GM23338 (cell line): ENCODE measurements at places on chromosomes 5 and 9. TPM values are rescaled to one million over a fixed set of nuclear protein-coding genes. Genes with fewer than 3 reads are reported as not detected.

Gene PCDHA4
- 9.6 and 12.5 TPM in 2 replicates for total RNA-seq

DNA sequence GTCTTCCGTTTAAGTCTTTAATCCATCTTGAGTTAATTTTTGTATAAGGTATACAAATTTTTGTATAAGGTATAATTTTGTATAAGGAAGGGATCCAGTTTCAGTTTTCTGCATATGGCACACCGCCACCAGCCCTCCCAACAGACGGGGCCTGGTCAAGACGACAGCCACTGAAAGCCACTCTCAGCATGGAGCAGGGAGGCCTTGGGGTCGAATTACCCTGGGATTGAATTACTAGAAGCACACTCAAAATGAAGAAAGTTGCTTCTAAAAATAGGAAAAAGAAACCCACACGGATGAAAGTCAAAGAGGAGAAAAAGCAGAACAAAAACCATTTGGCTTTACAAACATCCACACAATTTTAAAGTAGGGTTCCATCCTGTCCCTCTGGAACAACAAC, 586.2 kb upstream of the ADAMTS16 start:
- peak; percentile 21 for DNase-seq

GRCh38 chr9:134191455-134192209, 27.3 kb upstream of the RNU6ATAC start:
- DNase-seq, result no peak

- DNase-seq, result peak; percentile 20
These were observed 34.4 kb downstream of the DUSP1 start for GRCh38 chr5:172736508-172737135.

Gene TTLL11
- total RNA-seq, result 1.4 and 1.7 TPM in 2 replicates

Gene CMYA5
- total RNA-seq, result 0.49 and 1.2 TPM in 2 replicates

DNA sequence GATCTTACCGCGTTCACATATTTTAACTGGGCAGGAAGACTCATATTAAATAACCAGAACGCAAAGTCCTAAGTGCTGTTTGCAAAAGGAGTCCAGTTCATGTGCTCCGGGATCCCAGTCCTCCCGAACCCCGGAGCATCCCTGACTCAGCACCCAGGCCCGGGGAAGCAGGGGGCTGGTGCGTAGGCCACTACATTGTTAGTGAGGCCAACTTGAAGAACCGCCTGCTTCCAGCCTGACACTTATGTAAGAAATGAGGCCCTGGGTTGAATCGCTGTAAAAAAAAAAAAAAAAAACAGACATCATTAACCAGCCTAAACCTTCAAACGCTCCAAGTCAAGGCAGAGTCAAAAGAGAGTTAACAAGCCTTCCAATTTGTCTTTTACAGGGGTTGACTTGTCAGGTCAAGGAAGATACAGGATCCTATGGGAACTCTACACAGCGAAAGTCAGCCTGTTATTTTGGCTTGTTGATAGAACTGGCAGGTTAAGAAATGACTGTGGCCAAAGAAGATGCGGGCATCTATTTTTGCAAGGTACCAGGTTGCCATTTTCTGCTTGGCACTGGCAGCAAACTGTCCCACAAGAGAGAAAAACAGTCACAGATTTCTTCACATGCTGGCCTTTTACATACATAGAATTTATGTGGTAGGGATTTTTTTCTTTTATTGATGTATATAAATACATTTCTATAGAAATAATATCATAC, 93.3 kb downstream of the ACTL7B start:
- no peak for DNase-seq

Gene SPINK13
- total RNA-seq, result not detected in 2 replicates

DNA sequence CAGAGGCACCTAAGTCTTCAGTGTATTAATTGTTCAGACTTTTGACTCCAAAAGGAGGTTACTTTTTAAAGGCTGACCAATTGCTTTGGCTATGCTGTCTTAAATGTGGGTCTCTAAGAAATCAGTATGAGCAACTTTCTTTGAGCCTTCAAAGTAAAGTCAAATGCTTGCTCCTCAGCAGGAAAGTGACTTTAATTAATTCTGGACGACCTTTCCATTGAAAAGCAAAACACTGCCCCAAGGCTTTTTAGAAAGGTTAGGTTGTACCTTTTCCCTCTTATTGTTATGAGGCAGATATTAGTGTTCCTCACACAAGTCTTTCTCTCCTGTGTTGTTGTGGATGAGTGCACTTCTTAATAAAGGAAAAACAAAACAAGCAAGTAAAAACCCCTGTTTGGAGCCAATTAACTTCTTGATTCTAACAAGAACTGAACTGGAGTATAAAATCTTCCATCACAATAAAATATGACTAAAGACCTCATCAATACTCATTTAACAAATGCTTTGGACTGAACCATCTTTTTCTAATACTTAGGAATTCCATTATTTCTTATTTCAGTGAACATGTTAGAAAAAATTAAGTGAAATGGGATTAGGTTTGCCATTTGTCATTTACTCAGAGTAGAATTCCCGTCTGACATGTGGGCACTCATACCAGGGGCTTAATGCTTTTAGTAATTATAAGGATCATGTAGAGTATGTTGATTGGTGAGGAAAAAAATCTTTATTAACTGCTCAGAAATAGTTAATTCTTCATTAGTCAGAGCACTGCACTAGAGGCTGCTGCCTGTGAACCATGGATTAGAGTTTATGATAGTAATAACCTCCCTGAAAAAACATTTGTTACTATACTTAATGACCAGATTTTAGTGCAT, 159.1 kb upstream of the ZNF608 start:
- DNase-seq, result no peak

- DNase-seq, result no peak
These were observed 860.8 kb downstream of the PTPRD start for GRCh38 chr9:9751996-9752395.

DNA sequence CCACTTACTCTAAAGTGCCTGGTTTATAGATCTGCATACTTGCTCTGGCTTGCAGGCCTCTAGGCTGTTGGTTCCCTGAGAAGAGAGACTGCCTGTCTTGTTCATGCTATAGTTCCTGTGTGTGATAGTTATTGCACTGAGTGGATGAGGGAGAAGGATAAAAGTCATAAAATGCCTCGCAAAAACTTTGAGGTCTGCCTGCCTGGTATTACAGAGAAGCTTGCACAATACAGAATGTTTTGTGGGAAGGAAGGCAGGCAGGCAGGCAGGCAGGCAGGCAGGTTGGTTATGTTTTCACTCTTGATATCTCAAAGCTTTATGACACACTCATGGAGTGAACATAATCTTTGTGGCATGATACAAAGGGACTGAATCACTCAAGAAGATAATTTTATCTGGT, 287.1 kb downstream of the SLIT3 start:
- no peak for DNase-seq

GRCh38 chr5:1515921-1516571, 7.7 kb downstream of the LPCAT1 start:
- no peak for DNase-seq

DNA sequence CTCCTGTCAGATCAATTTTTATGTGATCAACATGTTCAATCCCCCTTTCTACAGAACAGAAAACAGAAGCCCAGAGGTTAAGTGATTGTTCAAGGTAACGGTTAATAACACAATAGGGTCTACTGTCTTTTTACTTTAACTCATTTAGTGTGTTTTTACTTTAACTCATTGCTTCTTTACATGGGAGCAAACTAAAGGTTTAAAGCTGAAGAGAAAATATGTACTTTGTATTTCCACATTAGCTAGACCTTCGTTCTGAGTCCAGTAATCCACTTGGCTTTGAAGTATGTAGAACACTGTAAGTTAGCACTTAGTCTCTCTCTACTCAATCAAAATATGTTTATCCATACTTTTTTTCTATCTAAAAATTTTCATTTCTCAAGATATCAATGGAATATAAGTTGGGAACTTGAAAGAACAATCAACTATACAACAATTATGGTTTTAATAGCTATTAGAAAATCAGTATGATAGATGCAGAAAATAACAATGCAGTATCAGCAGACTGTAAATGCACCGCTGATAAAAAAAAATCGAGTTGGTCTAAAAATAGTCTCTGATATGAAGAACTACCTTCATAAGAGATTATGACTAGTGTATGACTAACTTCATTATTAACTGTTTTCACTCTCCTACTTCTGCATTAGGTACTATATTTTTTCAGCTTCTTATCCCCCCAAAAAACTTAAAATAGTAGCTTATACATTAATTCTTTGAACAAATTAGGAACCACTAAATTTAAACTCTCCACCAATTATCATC, 20.6 kb downstream of the PGGT1B start:
- DNase-seq, result no peak

Gene APBA1
- 0.58 and 1.0 TPM in 2 replicates for total RNA-seq

DNA sequence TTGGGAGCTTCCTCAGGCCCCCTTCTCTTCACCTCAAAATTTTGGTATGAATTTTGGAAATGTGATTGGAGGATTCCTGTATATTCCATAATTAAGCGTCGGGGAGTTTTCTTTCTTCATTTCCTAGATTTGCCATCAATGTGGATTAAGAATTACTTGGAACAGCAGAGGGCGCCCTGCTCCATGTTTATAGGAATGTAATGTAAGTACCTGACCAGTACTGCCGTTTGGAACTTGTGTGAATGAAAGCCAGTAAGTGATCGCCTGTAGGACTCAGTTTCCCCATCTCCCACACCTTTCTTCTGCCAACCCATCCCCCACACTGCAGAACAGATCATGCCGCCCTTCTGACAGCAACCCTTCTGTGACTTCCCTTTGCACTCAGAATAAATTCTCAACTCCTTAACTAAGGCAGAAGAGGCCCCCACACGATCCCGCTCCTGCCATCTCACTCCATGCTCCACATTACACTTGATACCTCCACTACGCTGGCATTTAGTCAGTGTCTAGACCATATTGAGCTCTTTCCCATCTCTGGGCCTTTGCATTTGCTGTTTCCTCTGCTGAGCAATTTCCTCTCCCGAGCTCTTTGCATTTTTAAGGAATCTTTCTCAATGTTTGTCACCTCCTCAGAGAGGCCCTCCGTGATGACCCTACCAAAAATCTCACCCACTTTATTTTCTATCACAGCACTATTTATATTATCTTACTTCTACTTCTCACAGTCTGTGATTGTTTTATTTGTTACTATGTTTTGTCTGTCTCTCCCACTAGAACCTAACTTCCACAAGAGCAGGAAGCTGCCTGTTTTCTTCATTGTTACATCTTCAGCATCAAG, 79.5 kb upstream of the HTR4 start:
- DNase-seq, result peak; percentile 89

DNA sequence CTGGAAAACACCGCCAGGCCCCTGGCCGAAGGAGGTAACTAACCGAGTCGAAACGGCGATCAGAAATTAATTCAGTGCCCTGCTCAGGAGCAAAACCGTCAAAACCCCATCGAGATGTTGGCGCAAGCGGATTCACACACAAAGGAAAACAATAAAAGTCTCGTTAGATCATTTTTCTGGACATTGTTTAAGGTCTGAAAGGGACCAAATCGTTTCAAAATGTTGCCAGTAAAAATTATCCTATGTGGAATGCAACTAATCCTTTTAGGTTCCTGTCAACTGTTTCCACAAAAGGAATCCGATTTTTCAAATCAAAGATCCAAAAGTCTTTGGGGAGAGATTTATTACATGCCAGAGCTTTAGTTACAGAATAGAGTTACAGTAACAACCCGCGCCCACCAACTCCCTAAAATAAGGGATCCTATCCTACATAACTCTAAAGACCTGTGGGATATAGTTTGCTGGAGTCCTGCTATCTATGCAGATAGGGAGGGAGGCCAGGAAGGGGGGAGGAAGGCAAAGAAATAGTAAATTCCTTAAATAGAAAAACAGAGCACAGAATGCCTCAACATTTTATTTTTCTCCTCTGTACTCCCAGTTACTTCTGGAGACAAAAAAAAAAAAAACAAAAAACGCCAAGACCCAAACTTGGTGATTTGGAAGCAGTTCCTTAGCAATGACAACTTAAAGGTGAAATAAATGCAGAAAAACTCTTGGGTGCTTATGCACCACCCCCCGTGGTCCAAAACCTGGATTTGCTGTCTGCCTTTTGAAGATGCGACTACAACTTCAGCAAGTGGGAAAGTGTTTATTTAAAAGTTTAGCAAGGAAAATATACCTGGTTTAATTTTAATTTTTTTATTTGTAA, 10.6 kb downstream of the FOXD1 start:
- no peak for DNase-seq

GRCh38 chr9:93132946-93133680, 938 bp downstream of the NINJ1 start:
- peak; percentile 54 for DNase-seq

GRCh38 chr5:151683986-151684588, 2.6 kb downstream of the SPARC start:
- no peak for DNase-seq

GRCh38 chr5:6475626-6476312, 27.1 kb downstream of the UBE2QL1 start:
- DNase-seq, result peak; percentile 81

DNA sequence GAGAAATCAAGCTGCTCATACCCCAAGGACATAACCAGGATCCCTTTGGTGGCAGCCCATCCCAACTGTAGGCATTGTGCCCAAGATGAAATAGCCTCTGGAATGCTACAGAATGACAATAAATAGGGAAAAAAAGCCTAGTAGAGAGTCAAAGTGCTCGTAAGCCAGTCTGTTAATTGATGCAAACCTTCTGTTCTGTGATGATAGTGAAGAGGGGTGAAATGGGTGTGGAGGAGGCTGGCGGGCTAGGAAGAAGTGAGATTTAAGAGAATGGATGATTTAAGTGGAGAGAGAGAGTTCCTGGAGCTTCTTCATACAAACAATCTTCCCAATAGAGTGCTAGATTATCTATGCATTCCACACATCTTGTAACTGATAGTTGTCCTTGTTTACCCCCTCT, 301.0 kb upstream of the PCSK5 start:
- DNase-seq, result no peak

DNA sequence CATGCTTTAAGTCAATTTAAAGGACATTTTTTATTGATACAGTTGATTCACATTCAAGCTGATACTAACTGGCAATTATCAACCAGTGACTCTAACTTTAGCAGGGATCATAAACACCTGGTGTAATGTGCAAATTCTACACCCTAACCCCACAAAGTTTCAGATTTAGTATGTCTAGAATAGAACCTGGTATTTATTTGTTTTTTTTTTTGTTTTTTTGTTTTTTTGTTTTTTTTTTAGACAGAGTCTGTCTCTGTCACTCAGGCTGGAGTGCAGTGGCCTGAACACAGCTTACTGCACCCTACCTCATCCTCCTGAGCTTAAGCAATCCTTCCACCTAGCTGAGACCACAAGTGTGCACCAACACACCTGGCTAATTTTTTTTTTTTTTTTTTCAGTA, 311.2 kb upstream of the SEMA6A start:
- no peak for DNase-seq

Gene ALDOB
- not detected in 2 replicates for total RNA-seq

Gene SARDH
- 9.8 and 10.4 TPM in 2 replicates for total RNA-seq
